ENCODE measurements at places on chromosomes 7 and 10.

GRCh38 chr10:94146746-94147145 lies 153.0 kb downstream of the PLCE1 start:
- DNase-seq, result no peak

- peak; percentile 52 for DNase-seq
These were observed 34.8 kb downstream of the GRID2IP start for GRCh38 chr7:6516387-6516983.

- DNase-seq, result peak; percentile 76
These were observed 60.0 kb upstream of the PDLIM1 start for GRCh38 chr10:95350830-95351228.

DNA sequence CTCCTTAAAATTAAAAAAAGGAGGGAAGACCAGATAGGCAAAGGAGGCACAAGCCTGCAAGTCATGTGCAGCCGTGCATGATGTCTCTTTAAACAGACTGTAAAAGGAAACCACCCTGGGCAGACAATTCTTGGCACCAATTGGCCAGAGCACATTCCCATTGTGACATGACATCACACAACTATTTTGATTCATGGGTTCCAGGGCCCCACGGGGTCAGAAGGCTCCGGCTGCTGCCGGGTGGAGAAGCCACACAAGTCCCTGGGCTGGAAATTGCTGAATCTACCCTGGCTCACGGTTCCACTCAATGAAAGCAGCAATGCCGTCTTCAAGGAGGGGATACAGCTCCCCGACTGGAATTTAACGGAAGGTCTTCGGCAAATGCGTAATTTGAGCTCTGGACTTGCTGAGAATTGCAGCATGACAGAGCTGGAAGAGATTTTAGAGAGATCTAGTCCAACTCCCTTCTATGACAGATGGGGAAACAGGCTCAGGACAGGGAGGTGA lies 140.5 kb downstream of the PRKAG2 start:
- peak; percentile 53 for DNase-seq

All from foreskin keratinocyte (primary cell).